ENCODE measurements at places on chromosomes 2 and 18.

GRCh38 chr2:118319271-118319684, 231.0 kb downstream of the INSIG2 start:
- peak; percentile 93 for DNase-seq

- DNase-seq, result no peak
Measured at GRCh38 chr18:5424903-5425664, 118.7 kb downstream of the EPB41L3 start.

GRCh38 chr18:49631146-49631866, 69.4 kb downstream of the LIPG start:
- no peak for DNase-seq

GRCh38 chr18:27378431-27379095, 193.5 kb upstream of the CHST9 start:
- DNase-seq, result no peak

DNA sequence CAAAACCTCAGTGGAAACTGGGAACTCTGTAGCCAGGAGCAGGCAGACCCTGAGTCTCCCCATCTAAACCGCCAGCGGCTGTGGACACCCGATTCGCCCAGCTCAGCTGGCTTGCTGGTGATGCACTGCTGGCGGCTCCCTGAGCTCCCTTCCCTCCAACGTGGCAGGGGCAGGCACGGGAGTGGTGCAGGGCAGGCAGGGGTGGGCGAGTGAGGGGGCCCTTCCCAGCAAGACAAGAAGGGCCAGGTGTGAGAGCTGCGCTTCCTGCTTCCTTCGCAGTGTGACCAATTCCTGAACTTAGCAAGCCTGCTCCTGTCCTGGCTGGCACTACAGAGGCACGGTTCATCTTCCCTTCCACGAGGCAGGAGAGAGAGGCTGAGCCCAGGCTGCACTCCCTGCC, 12.3 kb upstream of the SEMA4C start:
- peak; percentile 70 for DNase-seq

- no peak for DNase-seq
Measured at GRCh38 chr2:181886192-181886591, 5.3 kb upstream of the ITPRID2 start.

- DNase-seq, result no peak
Measured at GRCh38 chr2:181787310-181788048, 104.1 kb upstream of the ITPRID2 start.
